ENCODE measurements at places on chromosomes 16 and 17.

DNA sequence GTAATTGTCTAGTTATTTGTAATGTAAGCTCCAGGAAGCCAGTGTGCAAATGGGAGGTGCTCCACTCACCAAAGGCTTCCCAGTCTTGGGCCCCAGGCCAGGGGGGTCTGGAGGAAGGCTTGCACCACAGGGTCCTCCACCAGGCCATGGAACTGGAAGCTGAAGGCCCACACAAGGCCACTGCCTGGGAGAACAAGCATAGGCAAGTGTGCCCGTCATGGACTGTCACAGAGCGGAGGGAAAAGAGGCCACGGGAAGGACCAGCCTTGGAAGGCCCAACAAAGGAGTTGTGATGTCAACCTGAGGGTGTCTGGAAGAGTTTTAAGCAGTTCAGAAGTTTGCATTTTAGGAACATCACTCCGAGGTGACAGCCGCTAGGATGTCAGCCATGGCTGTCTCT is 3.0 kb upstream of the SRRM2 start:
- DNase-seq = no peak

DNA sequence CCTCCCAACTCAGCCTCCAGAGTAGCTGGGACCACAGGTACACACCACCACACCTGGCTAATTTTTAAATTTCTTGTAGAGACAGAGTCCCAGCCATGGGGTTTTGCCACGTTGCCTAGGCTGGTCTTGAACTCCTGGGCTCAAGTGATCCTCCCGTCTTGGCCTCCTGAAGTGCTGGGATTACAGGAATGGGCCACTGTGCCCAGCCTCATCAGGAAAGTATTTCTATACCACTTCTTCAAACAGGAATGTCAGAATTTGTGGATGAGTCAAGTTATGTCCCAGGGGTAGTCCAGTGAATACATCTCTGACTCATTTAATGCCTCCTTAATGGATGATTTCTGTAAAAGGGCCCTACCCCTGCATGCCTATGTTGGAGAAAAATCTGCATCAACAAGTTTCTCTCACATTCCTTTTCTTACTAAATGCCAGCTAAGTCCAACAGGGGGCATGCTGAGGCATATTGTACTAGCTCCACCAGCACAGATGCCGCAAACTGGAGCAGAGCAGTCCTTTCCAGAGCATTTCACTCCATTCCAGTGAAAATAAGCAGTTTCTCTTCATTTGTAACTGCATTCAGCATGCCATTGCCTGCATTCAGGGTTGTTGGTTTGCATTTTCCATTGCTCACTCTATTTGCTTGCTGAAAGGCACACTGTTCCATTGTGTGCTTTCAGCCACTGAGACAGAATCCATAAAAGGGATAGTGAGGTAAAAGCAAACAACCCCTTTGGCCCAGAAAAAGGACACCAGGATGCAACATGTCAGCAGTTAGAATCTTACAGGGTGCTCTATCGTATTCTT is 5.3 kb upstream of the CAVIN1 start:
- DNase-seq = no peak

DNA sequence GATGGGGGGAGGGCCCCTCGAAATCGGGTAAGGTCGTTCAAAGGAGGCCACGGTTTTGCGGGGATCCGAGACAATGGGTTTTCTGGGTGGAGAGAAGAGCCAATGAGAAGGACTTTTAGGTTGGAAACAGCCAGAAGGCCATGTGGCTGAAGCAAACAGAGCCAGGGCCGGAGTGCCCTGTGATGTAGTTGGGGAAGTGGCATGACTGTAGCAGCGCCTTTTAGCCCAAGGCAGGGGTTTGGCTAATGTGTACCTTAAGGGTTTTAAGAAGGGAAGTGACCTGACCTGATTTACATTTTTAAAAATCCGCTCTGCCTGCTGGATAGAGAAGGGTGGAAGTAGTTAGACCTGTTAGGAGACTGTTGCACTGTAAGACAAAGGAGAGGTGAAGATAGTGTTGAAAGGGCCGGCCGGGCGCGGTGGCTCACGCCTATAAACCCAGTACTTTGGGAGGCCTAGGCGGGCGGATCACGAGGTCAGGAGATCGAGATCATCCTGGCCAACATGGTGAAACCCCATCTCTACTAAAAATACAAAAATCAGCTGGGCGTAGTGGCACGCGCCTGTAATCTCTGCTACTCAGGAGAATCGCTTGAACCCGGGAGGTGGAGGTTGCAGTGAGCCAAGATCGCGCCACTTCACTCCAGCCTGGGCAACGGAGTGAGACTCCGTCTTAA is 1.0 kb downstream of the LYRM1 start:
- DNase-seq = no peak

DNA sequence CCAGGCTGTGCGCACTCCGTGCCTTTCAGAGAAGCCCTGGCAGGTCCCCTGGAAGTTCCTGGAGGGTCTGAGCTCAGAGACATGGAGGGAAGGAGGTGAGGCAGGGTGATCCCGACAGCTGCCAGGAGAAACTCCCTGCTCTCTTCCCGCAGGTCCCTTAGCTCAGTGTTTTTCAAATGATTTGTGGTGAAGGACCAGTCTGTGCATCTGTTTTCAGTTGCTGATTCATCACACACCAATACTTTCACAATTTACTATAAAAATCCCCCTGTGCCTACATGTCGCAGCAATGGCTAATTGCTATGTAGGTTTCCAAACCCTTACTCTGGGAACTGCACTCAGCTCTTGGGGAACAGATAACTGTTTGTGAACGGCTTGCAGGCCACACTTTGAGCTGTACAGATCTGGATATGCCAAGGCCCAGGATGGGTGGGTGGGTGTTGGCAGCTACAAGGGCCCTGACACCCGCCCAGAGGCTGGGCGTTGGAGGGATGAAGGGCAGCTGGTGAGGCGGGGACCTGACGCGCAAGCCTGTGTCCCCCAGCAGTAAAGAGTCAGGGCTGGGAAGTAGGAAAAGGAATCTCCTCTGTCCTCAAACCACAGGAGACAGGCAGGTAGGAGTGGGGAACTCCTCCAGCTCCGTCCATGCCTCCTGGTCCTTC is 20.5 kb upstream of the EMP2 start:
- DNase-seq = no peak

DNA sequence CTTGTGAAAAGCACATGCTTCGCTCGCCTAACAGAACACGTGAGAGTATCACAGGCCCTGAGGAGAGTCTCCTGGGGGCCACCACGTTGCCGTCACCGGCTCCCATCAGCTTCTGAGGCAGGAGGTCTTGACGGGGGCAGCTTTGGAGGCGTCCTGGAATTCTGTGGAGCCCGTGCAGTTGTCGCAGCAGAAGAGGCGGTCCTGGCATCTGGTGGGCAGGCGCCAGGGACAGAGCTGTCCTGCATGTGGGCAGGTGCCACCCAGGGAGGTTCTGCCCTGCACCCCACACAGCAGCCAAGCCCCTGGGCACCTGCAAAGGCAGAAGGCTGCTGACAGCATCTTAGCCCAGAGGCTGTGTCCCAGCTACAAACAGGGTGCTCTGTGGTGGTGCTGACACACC is 99.0 kb upstream of the CREBBP start:
- DNase-seq = no peak

DNA sequence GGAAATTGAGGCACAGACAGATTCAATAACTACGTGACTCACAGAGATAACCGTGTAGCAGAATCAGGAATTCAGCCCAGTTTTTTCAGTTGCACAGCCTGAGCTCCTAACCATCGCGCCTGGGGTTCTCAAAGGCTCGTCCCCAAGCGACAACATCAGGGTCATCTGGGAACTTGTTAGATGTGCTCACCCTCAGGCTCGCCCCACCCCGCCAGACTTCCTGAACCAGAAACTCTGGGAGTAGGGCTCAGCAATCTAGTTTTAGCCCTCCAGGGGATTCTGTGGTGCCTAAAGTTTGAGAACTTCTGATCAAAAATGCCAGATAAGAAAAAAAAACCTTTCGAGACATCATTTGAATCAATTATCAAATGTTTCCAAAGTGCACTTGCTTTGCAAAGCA is 559.8 kb downstream of the WWOX start:
- no peak for DNase-seq

DNA sequence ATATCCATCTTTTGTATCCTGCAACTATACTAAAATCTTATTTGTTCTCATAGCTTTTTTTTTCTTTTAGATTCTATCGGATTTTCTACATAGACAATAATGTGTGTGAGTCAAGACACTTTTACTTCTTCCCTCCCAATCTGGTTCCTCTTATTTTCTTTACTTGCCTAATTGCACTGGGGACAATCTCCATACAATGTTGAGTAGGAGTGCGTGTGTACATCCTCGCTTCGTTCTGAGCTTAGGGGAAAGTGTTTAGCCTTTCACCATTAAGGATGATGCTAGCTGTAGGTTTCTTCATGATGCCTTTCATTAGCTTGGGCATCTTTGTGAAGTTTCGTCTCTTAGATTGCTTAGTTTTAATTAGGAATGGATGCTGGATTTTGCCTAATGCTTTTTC is 2.9 kb downstream of the SPATA32 start:
- no peak for DNase-seq

GRCh38 chr16:20683812-20684211 is 13.7 kb downstream of the ACSM1 start:
- DNase-seq = no peak

DNA sequence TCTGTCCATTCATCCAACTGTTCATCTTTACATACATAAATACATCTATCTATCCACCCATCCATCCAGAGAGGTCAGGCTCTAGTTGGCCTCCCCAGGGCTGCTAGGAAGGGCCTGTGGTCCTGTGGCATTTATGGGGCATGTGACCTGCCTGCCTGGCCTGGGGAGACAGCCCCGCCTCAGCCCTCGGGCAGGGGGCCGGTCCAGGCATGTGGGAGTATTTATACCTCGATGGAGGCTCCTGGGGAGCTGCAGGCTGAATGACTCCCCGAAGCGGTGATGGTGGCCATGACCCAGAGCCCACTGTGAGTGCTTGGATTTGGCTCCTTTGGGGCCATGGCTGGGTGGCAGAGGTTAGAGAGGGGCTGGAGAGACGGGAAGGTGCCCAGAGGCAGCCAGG is 7.3 kb downstream of the FOXN1 start:
- no peak for DNase-seq

DNA sequence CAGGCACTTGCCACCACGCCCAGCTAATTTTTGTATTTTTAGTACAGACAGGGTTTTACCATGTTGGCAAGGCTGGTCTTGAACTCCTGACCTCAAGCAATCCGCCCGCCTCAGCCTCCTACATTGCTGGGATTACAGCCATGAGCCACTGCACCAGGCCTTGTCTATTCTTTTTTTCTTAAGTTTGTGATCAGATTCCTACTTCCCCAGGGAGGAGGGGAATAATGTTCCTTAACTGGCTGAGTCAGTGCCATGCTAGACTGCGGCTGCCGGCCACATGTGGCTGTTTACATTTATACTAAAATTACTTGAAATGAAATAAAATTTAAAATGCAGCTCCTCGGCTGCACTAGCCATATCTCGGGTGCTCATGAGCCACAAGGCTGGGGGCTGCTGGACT is 27.8 kb upstream of the USP36 start:
- DNase-seq = no peak

DNA sequence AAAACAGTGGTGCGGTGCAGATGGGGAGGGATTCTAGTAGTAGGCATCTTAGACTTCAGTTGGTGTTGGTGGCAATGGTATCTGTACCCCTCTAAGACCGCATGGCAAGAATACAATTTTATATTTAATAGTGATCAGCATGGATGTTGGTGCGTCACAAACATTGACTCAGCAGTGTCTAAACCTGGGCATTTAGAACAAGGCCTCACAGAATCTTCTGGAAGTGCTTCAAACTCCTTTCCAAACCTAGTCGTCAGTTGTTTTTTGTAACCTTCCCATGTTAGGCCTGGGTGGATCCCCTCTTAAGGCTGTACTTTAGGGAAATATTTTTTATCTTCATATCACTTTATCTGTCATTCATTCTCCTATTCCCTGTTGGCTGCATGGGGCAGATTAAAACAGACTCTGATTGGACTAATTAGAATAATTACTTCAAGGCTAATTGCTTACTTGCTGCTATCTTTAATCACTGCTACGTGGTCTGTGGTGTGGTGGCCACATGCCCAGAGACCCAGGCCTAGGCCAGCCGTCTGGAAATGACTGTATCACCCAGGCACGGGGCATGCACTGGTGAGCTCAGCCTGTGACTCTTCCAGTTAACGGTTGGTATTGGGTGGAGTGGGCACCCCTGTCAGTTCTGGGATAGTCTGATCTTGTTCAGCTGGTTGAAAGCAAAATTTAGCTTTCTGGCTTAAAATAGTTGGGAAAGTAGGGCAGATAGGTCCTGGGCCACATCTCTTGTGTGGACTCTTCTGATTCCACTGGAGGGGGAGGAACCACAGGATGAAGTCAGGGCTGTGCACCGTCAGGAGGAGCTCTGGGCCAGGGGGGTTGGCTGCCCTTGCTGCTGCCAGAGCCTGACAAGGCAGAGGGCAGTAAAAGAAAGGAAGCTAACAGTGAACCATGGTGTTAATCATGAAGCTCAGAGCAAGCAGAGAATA is 4.5 kb downstream of the ALKBH5 start:
- DNase-seq = no peak

DNA sequence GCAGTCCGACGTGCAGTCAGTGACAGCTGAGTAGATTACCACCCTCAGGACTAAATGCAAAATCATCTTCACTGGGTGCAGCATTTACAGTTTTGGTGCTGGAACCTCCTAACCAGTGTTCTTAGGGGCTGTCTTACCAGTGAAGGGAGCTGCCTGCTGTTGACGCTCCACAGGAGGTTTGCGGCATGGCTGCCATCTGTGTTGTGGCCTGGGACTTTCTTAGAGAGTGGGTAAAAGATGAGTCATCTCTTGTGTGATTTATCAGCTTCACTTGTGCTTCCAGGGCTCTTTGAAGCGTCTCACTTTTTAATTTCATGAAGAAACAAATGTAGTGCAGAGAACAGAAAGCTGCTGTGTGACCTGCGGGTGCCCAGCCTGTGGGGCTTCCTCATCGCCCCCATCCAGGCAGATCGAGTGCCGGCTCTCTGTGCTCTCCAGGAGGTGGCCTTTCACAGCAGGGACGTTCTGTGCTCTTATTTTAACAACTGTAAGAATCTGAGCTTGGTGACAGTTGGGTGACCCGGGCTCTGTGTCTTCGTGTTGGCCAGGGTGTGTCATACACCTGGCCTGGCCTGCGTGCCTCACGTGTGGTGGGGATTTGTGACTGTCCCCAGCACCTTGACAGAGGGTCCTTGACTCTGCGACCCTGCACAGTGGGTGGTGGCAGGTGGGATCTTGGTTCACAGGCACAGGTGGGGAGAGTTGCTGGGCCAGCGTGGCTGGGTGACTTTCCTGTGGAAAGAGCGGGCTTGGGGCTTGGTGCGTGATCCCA is 24.3 kb upstream of the ZNF750 start:
- no peak for DNase-seq

- DNase-seq = no peak
Observed at GRCh38 chr17:74957935-74958740, 14.4 kb downstream of the HID1 start.
